ENCODE measurements at places on chromosomes 7 and 10.

GRCh38 chr10:106826716-106827115, 337.8 kb downstream of the SORCS1 start:
- DNase-seq: no peak

GRCh38 chr7:111668711-111669110, 106.4 kb upstream of the IMMP2L start:
- no peak for DNase-seq

DNA sequence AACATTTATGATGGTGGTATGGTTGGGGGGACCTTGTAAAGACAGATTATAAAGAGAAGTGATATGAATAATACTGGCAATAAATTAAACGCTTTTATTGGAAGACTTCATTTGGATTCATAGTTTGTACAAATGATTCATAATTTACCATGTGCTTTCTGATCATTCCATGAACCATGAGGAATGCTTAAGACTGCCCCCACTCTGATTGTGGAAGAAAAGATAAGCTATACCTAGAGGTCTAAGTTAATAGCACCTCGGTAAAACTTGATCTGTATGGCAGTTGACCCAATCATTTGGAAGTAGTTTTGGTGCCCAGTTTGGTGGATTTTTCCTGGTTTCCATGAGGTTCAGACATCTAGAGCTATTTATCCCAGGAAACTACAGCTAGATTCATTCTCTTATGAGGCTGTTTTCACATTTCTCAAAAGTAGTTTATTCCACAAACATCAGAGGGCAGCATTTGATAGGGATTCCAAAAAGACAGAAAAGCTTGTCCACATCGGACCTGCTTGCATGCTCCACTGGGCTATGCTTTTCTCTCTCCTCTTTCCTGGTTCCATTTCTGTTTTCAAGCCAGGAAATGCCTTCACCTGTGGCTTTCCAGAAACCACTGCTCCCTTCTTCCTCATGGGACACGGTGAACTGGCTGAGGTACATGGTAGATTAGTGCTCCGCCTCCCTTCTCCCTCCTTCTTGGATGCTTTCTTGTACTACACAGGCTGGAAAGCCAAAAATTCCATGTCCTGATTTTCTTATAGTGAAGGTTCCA, 29.2 kb downstream of the TFAM start:
- peak; percentile 47 for DNase-seq

GRCh38 chr10:71966046-71967004, 2.1 kb downstream of the CHST3 start:
- DNase-seq: no peak

DNA sequence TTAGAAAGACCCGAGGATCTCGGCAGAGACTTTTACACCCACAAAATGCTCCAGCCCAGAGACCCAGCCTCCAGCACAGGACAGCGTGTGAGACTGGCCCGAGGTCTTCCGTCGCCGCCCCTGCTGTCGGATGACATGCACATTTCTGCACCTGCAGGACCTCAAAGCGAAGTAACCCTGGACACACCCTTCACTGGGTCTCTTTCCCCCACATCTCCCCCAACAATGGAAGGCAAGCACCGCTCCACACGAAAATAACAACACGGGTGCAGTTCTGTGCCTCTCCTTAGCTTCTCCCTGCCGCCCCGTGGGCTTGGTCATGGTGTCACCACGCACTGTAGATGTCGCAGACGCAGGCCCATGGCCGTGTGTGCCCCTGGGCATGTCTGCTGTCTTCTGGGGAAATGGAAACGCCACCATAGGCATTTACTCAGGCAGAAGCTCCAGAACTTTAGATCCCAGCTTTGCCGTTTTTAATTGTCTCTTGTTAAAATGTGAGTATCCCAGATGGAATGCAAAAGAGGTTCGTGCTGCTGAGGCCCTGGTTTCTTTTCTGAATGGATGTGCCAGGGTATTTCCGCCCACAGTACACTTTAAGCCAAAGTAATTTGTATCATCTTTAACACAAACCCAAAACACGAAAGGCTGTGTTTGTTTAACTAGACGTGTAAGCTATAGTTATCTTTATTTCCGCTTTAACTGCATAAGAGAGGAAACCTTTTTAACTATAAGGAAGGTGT, 237.9 kb downstream of the MGMT start:
- no peak for DNase-seq

- DNase-seq: no peak
These were observed 692 bp downstream of the CARD11 start for GRCh38 chr7:3042861-3043489.

DNA sequence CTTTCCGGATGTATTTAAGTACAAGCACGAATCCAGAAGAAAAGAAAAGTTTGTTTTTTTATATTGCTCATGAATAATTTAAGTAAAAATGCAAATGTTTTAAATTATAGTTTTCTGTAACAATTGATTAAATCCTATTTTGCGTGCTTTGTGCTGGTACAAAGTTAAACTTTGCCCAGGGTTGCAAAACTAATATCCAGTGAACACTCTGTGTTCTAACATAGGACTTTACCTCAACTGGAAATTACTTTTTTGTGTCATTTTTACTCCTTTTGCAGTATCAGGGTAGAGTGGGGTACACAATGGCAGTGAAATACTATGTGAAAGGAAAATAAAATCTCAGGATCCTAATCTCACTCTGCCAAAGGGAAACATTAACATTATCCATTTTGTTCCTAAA, 801.4 kb upstream of the MBL2 start:
- no peak for DNase-seq

DNA sequence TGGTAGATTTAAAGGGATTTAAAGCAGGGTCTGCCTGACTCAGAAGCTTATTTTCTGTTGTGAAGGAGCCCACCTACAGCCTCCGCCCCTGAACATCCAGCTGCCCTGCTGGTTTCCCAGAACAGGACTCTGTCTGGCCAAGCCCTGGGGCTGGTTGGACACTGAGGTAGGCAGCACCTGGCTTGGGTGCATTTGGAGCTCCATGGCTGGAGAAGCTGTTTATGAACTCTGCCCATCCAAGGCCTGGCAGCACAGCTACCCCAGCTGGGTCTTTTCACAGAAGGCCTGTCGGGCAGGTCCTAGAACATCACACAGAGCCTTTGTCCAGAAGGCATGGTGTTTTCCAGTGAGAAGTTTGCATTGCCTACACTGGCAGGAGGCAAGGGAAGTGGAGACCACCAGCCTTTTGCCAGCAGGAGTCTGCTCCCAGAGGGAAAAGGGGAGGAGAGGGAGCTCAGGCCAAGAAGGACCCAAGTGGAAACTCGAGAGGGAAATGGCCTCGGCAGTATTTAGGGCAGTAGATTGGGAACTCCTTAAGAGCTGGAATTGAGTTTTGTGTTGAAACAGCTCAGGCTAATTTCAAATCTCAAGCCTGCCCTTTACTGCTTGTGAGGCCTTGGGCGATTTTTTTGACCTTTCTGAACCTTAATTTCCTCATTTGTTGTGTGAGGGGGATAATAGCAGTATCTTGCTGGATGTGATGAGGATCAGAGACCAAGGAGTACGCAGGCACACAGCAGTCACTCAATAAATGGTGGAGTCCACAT, 12.3 kb upstream of the PDCD4 start:
- DNase-seq: no peak

All from brain pericyte (primary cell).